CD4-positive, alpha-beta T cell (primary cell): ENCODE measurements at places on chromosomes 4 and X.

DNA sequence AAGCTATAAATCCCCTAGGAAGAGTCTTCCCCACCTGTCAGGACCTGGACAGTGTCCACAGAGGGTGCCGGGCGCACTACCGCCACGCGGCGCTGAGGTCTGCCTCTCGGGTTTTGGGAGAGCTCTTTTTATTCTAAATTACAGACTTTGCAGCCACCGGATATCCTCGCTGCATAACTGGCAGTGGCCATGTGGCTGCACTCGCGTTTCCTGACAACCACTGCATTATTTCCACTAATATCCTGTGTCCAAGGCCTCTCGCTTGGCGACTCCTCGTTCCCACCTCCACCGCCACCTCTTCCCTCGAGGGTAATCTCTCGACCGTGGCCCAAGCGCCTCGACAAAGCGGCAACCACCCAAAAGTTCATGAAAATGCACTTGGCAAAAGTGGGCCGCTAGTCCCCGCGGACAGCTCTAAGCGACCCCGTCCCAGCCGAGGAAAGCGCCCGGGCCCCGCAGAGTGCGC, 512 bp upstream of the TMEM131L start:
- peak; percentile 41 for DNase-seq

DNA sequence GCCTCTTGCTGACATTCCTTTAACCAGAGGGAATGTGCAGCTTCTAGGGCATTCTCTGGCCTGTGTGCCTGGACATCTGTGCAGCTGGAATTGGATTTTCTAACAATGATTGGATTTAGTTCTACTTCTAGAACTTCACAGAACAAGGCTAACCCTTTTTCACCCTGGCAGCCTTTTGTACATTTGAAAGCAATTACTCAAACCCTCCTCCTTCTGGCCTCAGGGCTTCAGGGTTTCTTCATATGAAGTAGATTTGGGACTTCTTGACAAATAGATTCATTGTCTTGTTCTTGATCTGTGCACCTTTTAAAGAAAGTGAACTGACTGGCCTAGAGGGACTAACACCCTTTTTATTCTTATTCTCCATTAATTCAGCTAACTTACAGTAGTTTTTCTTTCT, 30.1 kb downstream of the SPATA18 start:
- no peak for DNase-seq

DNA sequence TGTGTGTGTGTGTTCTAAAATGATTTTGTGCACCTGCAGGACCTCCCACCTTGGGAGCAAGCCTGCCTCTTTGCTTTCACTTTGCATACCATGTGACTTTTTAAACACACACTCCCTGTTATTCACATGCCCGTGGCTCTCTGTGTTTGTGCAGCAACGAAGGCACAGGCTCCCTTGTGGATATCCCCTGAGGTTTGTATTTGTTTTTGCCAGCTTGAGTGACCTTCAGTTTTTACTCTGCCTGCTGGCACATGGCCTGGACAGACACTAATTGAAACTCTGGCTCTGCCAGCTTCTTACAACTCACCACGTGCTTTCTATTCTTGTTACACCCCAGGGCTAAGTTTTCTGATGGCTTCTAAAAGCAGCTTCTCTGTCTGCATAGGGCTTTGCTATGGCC, 885.8 kb downstream of the SH3BGRL start:
- DNase-seq, result no peak

DNA sequence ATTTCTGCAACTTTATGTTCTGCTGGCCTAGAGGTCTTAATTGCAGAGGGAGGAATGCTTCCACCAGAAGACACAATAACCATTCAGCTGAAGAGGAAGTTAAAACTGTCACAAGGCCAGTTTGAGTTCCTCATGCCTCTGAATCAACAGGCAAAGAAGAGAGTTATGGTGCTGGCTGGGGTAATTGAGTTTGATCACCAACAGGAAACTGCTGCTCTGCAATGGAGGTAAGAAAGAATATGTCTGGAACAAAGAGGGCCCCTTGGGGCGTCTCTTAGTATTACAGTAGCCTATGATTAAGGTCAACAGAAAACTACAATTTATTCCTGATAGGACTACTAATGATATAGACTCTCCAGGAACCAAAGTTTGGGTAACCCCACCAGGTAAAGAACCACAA, 744.0 kb downstream of the FSTL5 start:
- DNase-seq, result no peak

DNA sequence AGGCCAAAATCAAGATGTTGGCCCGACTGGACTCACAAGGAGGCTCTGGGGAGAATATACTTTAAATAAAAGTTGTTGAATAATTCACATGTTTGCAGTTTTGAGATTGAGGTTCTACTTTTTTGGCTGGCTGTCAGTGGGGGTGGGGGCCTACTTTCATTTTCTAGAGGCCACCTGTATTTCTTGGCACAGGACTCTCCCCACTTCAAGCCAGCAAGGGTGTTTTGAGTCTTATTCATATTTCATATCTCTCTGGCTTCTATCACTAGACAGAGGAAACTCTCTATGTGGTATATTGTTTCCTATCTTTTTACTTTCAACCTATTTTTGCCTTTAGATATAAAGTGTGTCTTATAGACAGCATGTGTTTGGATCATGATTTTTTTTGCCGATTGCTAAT, 266.4 kb downstream of the PRR32 start:
- DNase-seq, result no peak

DNA sequence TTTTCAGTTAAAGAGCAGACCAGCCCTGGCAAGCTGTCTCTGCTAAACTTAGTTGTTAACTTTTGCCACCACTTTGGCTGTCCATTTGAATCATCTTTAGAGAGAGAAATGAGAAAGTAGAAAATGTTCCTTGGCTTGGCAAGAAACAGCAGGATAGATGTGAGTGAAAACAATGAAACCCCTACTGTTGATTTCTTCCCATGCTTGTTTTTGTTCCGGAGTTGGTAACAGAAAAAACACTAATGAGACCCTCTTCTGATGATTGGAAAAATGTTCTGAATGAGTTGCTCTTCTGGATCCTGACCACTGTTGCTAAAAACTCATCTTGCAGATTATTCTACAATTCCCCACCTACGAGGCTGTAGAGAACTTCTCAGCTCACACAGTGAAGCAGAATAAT, 203.3 kb downstream of the MAPK10 start:
- no peak for DNase-seq
